Thyroid gland (tissue), 4 donors: ENCODE measurements at places on chromosomes 11 and 22.

DNA sequence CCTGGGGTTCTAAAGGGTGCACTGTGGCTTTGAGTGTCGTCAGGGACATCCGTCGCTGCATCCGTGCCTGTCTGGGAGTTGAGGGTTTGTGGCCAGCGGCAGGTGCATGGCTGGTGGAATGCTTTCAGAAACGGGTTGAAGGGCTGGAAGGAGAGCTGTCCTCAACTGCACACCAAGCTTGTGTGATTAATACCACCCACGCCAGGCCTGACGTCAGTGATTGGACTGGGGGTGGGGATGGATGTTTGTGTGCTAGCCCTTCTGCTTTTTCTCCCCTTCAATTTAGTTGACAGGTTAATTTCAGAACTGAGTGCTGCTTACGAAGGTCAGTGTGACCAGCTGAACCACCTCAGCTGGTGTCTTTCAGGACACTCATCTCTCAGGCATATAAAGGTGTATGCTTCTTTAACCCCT lies 3.2 kb upstream of the GAB2 start:
- H3K36me3 ChIP-seq = no peaks in the 10 kb centered on the region
- DNase-seq = peak; percentile 80

DNA sequence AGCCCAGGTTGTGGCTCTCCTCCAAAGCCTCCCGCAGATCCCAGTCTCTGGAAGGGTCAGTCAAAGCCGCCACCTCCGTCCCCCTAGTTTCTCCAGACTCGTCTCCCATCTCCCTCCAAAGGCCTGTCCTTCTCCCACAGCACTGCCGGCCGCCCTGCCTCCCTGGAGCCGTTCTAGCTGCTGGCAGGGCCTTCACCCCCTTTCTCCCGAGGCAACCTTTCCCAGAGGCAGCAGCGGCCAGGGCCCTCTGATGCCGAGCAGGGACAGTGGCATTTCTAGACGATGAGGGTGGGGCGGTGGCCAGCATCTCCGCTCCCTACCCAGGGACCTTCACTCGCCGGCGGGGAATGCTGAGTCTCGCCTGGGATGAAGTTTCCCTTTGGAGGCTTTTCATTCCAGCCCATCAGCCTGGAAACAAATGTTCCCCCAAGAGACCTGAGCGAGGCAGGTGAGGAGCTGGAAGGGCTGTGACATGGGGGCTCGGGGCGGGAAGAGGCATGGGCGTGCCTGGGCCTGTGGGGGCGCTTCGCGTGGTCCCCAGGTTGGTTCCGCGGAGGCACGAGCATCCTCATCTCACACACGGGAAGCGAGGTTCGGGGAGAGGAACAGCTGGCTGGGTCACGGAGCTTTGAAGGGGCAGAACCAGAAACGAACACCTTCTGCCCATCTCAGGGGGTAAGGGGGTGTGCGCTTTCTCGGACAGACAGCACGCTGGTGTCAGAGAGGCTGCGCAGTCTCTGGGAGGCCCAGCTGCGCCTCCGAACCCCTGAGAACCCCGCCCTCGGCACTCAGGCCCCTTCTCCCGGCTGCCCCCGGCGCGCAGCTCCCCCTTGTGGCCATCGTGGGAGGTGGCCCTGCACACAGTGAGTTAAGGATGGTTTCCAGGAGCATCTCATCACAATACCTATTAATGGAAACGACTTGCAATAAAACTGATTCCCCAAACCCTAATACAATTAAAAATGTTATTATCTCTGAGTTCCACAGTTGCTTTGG lies 18.1 kb upstream of the KLHL35 start:
- H3K4me1 ChIP-seq = peaks cover 16% of the 10 kb centered on the region
- H3K27me3 ChIP-seq = no peaks in the 10 kb centered on the region
- H3K27ac ChIP-seq = no peak overlapping the region
- H3K4me3 ChIP-seq = no peak overlapping the region
- H3K36me3 ChIP-seq = no peaks in the 10 kb centered on the region
- DNase-seq = no peak

DNA sequence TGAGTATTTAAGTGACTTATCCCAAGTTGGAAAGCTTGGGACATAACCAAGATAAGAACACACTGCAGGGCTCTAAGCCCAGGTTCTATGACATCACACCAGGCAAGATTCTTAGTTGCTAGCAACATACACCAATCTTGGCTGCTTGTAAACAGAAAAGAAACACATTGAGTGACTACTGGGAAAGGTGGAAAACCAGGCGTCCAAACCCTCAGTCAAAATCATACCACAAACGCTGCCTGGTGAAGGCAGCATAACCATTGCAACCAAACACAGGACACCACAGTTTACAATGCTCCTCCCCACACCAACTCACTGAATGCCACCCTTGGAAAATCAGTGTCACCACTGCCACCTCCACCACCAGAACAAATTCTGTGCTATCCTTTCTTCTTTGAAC lies 379.9 kb downstream of the TTC28 start:
- H3K4me3 ChIP-seq = no peak overlapping the region
- H3K4me1 ChIP-seq = peaks cover 7% of the 10 kb centered on the region
- H3K36me3 ChIP-seq = no peaks in the 10 kb centered on the region
- no peaks in the 10 kb centered on the region for H3K27me3 ChIP-seq
- no peak overlapping the region for H3K27ac ChIP-seq
- no peak for DNase-seq

GRCh38 chr22:47351836-47352579 lies 589.6 kb downstream of the TBC1D22A start:
- no peak overlapping the region for H3K27ac ChIP-seq
- no peak overlapping the region for H3K4me3 ChIP-seq
- H3K27me3 ChIP-seq = no peaks in the 10 kb centered on the region
- no peak for DNase-seq

DNA sequence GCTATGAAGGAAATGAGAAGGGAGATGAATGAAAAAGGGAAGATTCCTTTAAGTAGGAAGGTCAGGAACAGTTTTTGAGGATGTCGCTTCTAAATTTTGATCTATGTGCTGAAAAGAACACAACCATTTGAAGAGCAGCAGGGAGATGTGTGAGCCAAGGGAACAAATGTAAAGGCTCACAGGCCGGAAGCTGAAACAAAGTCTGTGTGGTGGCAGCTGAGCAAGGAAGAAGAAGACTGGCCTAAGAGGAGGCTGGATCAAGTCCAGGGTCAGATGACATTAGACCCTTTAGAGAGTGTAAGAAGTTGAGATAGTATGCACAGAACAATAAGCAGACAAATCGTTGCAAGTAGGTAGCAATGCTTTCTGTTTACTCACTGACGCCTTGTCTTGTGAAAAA lies 1631.4 kb upstream of the TENM4 start:
- no peaks in the 10 kb centered on the region for H3K36me3 ChIP-seq
- H3K27ac ChIP-seq = no peak overlapping the region
- no peaks in the 10 kb centered on the region for H3K4me1 ChIP-seq
- H3K4me3 ChIP-seq = no peak overlapping the region
- no peak for DNase-seq

- peak overlapping the region; percentile 97 for H3K27ac ChIP-seq
- no peaks in the 10 kb centered on the region for H3K36me3 ChIP-seq
- no peaks in the 10 kb centered on the region for H3K27me3 ChIP-seq
- DNase-seq = no peak
- H3K4me1 ChIP-seq = peaks cover 43% of the 10 kb centered on the region
Measured at GRCh38 chr22:46086577-46087335, 63.6 kb upstream of the PPARA start.

- H3K27ac ChIP-seq = no peak overlapping the region
- H3K27me3 ChIP-seq = no peaks in the 10 kb centered on the region
- no peaks in the 10 kb centered on the region for H3K36me3 ChIP-seq
- H3K4me1 ChIP-seq = peaks cover 16% of the 10 kb centered on the region
Measured at GRCh38 chr11:133842053-133842452, 3.3 kb downstream of the SPATA19 start.
